Brain pericyte (primary cell): ENCODE measurements at places on chromosomes 6 and 20.

GRCh38 chr20:44495257-44495656, 19.6 kb downstream of the TTPAL start:
- DNase-seq, result no peak

- no peak for DNase-seq
These were observed 399.4 kb downstream of the CD83 start for GRCh38 chr6:14516956-14517355.

- DNase-seq, result no peak
These were observed 118.4 kb downstream of the AIG1 start for GRCh38 chr6:143179096-143179495.

DNA sequence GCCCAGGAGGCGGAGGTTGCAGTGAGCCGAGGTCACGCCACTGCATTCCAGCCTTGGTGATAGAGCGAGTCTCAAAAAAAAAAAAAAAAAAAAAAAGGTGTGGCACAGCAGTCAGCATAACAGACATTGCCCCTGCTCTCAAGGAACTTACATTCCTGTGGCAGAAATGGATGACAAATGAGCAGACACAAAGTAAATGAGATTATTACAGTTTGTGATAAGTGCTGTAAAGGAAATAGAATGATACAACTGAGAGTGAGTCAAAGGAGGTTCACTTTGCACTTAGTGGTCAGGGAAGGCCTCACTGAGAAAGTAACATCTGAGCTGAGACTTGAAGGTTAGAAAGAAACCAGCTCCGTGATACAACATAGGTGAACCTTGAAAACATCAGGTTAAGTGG, 36.4 kb downstream of the CEP250 start:
- no peak for DNase-seq

- no peak for DNase-seq
These were observed 3.6 kb upstream of the FOXC1 start for GRCh38 chr6:1605893-1606779.

GRCh38 chr20:63488315-63489251, 10.3 kb downstream of the EEF1A2 start:
- DNase-seq, result no peak

- DNase-seq, result no peak
These were observed 126.5 kb downstream of the BMP5 start for GRCh38 chr6:55748880-55749279.

- DNase-seq, result no peak
These were observed 238.2 kb upstream of the ZNF217 start for GRCh38 chr20:53831812-53832211.

DNA sequence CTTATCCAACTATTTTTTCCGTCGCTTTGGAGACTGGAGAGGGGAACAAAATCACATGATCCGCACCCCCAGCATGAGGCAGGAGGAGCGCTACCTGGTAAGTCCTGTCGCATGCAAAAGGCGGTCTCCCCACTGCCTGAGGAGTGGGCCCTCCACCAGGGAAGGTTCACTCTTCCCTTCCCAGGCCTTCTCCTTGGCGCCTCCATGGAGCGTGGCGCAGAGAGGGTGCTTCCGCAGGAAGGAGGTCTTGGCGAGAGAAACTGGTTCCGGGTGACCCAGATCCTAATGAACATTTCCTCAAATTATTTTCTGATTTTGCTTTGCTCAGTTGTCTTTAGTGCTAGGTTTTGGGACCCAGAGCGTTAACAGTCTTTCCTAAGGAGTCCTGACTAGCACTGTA, 217.6 kb downstream of the UST start:
- DNase-seq, result no peak

DNA sequence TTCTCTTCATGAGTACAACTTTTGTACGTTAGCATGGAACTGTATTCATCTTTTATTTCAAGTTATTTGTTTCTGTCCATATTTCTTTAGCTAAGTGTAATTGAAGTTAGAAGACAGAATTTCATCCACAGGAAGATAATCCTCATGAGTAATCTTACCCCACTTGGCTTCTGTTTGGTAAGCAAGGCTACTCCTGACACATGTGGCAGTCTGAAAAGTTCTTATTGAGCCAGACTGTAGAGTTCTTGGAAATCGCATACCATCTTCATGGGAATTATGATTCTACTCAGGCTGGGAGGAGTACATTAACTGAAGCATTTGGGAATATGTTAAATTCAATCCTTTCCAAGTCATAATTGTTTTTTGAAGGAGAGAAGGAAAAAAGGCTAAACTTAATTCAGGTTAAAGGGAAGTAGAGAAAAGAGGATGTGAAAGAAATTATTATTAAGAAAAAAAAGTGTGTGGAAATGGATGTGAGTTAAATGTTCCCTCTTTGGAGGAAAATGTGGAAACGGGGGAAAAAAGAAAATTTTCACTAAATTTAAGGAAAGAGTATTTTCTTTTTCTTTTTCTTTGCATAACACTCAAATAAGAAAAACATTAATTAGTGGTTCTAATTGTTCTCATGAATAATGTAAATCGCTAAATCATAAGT, 41.5 kb upstream of the TENT5A start:
- no peak for DNase-seq

DNA sequence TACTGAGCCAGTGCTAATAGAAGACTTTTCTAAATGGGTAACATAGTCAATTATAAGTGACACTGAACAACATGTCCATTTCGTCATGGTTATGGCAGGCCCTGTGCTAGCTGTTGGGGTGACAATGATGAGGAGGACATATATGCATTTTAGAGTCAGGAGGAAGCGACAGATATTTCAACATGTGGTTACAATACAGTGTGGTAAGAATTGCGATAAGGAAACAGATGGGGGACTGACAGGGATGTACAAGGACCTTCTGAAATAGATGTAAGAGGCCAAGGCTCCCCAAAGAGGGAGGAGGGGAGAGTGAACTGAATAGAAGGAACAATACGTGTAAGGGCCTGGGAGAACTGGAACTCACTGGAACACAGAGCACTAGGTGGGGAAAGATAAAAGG, 11.7 kb downstream of the MMP24 start:
- DNase-seq, result no peak

DNA sequence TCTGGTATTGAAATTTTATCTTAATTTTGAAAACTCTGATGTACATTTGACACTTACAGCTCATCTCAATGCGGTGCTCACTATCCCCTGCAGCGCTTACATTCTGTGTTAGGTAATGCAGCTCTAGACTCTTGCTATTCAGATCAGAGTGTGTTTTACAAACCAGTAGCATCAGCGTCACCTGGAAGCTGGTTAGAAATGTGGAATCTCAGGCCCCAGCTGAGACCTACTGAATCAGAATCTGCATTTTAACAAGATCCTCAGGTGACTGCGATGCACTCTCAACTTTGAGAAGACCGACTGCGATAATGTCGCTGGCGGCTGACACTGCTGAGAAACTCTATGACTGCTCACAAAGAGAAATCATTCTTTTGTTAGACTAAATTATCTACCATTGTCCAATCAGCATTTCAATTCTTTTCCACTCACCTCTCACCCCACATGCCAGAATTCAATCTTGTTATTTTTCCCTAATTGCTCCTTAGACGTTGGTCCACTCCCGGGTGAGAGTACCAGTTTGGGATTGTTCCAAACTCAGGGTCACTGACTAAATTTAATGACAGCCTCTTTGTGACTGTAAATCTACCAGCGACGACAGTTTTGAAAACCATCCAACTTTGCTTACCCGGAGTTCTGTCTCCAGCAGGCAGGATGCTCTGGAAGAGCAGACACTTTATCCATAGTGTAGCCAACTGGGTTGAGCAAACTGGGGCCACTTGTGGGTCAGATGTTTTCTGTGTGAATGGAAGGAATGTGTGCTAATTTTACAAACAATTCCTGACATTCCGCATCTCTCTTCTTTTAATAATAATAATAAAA, 140.1 kb upstream of the BTBD3 start:
- no peak for DNase-seq

- DNase-seq, result no peak
These were observed 122.6 kb downstream of the TNFRSF21 start for GRCh38 chr6:47187113-47187512.

DNA sequence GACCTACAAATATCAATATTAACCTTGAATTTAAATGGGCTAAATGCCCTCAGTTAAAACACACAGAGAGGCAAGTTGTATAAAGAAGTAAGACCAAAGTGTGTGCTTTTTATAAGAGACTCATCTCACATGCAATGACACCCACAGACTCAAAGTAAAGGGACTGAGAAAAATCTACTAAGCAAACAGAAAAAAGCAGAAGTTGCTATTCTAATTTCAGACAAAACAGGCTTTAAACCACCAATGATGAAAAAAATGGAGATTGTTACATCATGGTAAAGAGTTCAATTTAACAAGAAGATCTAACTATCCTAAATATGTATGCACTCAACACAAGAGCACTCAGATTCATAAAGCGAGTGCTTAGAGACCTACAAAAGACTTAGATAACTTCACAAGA, 741.9 kb upstream of the MARCKS start:
- DNase-seq, result no peak

DNA sequence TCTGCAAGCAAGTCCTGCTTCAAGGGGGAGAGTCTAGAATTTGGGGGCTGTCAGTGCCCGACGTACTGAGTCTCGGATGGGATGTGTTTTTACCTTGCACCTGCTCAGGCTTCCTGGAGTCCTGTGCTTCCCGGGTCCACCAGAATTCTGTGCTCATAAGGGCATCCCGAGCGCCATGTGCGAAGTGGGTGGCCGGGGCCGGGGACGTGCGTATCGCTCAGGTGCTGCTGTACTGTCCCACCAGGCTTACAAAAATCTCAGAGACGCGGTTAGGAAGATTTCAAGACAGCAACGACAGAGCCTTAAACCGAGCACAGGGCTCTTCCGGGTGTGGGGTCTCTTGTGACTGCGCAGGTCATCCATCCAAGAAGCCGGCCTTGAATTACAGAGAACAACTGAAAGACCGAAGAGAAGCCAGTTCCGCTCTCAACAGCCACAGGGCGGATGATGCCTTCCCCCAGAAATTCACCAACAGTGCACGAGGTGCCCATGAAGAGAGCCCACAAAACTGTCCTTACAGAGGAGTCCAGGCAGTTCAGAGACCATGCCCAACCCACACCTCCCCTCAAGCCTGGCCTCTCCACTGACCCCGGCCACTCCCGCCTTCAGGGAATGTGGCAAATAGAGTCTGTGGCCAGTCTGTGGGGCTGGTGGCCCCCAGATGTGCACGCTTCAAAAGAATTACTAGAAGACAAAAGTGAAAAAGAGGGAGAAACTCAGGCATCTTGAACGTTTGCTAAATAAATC, 104.7 kb downstream of the PXDC1 start:
- DNase-seq, result no peak

DNA sequence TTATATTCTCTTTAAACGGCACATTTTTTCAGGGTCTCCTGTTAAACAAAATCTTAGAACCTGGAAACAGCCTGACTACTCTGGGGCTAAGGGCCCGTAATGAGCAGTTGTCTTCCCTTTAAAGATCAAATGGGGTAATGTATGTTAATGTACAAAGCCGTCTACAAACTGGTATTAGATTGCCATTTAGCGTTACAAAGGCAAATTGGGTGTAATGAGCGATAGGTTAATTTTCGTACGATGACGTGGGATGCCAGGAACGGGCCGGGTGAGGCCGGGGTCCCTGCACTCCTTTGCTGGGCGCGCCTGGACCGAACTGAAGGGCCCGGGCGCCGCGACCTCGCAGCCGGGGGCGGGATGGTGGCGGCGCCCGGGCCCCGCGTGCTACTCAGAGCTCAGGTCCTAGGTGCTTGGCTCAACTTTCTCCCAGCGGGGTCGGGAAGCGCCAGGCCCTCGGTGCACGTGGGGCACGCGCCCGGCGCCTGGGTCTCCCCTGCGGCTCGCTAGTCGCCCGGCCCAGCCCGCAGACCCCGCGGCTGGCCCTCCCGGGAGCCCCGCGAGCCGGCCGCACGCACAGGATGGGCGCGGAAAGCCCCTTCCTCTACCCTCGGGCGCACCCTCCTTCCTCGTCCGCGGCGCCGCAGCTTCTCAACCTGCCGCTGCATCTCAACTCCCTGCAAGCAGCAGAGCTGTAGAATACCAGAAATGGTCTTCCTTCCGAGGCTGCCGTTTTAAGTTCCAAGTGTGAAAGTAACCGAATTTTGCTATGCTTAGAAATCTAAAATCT, 5.9 kb downstream of the NKX2-4 start:
- DNase-seq, result no peak
